ENCODE measurements at places on chromosomes 4 and X.

GRCh38 chr4:24164054-24164693 is 274.3 kb upstream of the PPARGC1A start:
- DNase-seq: no peak

DNA sequence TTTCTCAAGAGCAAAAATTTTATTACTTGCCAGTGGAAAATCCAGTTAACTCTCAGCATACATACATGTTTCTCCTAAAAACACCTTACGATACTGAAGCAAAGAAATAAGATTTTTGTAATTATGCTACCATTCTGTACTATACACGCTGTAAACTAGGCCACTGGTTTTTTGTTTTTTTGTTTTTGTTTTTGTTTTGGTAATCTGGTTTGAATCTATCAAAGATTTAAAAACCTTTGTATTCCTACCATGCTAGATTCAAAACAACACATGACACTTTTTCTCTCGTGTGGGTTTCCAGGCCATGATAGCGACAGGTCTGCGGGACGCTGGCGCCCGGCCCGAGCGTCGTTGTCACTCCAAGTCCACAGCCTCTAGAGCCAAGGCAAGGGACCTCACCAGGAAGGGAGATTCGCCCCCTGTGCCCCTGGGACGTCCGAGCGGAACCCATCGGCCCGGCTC is 723 bp downstream of the TMEM192 start:
- DNase-seq: no peak

- DNase-seq: no peak
Observed at GRCh38 chr4:152705903-152706302, 26.1 kb upstream of the TMEM154 start.

DNA sequence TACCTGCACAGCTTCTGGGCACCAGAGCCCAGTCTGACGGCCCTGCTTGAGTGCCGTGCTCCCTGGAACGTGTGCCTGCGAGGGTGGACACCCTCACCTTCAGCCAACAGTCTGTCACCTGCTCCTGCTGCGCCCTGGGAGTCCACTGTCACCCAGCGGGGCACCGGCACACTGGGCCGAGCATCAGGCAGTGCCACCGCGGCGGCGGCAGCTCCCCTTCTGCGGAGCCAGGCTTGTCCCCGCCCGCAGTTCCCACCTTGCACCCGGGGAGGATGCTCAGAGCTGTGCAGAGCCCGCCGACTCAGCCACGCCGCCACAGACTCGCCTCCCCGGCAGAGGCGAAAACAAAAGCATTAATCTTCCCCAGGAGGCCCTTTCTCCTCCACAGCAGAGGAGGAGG is 86.8 kb downstream of the ABLIM2 start:
- no peak for DNase-seq

GRCh38 chr4:8478801-8479744 is 38.5 kb downstream of the TRMT44 start:
- no peak for DNase-seq

DNA sequence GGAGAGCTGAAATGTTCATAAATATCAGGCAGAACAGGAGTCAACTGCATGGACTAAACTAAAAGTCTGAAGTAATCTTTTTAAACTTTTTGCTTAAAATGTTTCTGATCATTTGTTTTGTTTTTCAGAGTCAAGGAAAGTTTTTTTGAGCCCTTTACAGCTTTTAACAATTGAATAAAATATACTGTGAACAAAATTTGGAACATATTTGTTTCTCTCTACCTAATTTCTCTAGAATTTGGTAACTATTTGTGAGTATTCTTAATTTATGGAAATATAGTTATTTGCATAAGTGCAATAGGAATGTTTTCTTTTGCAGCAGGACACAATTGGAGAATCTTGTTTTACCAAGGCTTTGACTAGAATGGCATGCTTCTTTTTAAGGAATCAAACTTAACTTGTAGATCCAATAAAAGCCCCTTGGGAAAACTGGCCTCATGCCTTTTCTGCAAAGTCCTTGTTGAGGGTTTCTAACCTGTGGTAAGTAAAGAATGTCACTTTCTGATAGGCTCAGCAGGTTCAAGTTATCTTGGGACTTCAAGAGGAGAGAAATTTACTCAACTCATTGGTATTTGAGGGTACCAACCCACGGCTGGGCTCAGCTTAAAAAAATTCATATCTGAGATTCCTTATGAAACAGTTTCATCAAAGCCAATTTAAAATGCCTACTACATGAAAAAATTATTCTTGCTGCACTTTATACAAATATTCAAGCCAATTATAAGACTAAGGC is 91.5 kb downstream of the UPRT start:
- DNase-seq: no peak

GRCh38 chr4:73021634-73022033 is 47.9 kb downstream of the COX18 start:
- no peak for DNase-seq

GRCh38 chrX:72351606-72352334 is 46.1 kb upstream of the CITED1 start:
- no peak for DNase-seq

DNA sequence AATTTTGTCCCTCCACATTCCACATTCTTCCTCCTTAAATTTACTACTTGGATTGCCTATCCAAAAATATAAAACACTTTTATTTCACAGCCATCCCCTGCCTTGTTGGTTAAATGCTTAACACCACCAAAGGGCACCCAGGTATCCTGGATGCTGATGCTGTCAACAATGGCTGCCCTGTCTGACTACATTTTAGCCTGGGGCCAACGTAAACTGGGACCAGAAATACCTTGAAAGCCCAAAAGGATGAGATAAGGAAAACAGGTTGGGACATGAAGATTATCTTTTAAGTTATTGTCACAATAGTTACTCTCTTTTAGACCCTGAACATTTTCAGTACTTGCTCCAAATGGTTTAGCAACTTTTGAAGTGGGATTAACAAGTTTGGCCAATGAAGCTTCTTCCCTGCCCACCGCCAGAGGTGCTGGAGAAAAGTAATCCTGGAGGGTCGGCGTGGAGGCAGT is 775 bp upstream of the YIPF6 start:
- no peak for DNase-seq

- no peak for DNase-seq
Observed at GRCh38 chrX:81586096-81586495, 384.2 kb downstream of the SH3BGRL start.

GRCh38 chr4:13615161-13615560 is 12.4 kb downstream of the BOD1L1 start:
- no peak for DNase-seq

DNA sequence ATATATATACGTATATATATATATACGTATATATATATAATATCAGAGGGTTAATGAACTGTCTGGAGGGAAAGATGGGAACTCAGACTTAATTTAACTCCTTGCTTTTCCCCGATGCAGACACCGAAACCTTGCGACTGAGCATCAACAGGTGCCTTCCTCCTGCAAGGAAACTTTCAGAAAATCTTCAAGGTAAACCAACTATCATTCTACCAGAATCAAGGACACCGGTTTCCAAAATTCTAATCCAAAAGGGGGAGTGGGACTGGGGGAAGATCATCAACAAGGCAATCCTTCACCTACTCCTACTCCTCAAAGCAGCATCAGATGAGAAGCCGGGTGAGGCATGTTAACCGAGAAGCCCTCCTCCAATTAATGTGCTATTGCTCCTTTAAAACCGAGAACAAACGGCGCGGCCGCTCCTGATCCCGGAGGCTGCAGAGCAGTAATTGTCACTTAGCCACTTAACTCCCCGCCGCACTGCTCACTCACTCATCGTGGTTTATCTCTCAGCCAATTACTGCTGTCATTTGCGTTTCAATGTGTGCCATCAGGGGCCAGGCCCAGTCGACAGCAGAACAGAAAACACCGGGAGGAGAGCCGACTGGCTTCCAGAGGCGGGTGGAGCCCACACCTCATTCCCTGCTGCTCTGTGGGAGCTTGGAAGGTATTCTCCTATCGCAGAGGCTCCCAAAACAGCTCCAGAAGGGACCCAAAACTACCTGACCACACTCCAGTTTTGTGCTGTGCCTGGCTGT is 61.7 kb downstream of the MAML3 start:
- peak; percentile 14 for DNase-seq

DNA sequence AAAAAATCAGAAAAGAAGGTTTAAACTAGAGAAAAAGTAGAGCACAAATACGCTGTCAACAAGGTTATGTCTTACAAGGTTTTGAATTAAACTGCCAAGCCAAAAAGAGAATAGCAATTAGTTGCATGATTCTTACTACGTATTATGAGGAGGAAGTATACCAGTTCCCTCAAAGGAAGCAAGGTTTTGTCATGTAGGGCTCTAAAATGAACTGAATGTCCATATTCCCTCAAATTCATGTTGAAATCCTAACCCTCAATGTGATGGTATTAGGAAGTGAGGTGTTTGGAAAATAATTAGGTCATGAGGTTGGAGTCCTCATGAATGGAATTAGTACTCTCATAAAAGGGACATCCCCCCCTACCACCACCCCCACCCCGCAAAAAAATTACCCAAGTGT is 201.0 kb downstream of the FBXW7 start:
- DNase-seq: no peak

GRCh38 chr4:161721947-161722346 is 441.9 kb downstream of the FSTL5 start:
- DNase-seq: no peak

DNA sequence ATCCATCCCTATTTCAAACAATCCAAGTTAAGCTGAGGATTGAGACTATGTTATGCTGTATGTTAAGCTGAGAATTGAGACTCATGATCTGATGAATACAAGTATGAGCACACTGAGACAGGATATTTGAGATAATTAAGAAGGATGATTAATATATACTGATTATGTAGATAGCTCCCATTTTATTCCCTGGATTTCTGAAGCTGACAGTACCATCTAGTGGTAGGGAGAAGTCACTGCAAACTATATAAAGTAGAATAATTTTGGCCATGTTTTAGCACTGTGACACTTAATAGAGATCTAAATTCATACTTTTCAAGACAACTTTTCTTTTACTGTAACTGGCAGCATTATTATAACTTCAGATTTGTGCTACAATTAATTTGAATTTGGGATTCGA is 63.8 kb upstream of the HPRT1 start:
- DNase-seq: no peak

DNA sequence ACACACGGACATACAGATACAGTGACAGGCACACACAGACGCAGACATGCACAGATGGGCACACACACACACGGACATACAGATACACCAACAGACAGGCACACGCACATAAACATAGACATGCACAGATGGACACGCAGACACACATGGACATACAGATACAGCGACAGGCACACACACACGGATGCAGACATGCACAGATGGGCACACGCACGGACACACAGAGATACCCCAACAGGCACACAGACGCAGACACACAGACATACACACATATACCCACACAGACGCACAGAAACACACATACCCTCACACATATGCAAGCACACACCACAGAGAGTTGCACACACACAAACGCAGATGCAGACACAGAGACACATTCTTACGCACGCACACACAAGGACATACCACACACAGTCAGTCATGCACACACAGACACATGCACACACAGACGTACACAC is 24.4 kb upstream of the SLC25A6 start:
- DNase-seq: no peak

DNA sequence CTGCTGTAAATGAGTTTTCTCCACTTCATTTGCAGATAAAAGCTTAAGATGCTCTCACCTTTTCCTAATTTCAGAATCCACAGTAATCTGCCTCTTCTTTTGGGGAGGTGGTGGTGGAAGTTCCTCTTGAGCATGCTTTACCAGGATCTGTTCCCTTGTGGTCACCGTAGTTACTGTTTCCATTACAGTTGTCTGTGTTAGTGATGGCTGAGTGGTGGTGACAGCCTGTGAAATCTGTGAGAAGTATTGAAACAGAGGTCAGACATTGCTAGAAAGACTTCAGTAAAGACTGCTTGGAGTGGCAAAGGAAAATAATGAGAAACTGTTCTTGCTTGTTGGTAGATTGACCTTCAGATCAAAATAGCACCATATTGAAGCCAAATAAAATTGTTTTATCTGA is 666.2 kb downstream of the DMD start:
- DNase-seq: no peak
